Vagina (tissue), 2 donors: ENCODE measurements at places on chromosomes 3 and 15.

GRCh38 chr3:25074149-25074548, 353.9 kb upstream of the RARB start:
- no peak for DNase-seq

- no peak for DNase-seq
Observed at GRCh38 chr3:50850639-50851511, 176.1 kb downstream of the DOCK3 start.

- DNase-seq: no peak
Observed at GRCh38 chr3:122536632-122537001, 21.9 kb upstream of the KPNA1 start.

- no peak for DNase-seq
Observed at GRCh38 chr15:39575180-39575579, 5.7 kb upstream of the THBS1 start.

- DNase-seq: no peak
Observed at GRCh38 chr3:147462856-147463255, 53.7 kb downstream of the ZIC1 start.

DNA sequence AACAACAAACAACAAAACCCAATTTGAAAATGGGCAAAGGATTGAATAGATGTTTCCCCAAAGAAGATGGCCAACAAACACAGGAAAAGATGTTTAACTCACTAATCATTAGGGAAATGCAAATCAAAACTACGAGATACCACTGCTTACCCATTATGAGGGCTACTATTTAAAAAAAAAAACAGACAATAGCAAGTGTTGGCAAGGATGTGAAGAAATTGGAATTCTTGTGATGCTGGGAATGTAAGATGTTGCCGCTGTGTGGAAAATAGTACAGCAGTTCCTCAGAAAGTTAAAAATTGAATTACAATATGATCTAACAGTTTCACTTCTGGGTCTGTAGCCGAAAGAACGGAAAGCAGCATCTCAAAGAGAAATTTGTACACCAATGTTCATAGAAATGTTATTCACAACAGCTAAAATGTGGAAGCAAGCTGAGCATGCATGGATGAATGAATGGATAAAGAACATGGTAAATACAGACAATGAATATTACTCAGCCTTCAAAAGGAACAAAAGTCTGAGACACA, 121.9 kb downstream of the CHSY1 start:
- DNase-seq: no peak

DNA sequence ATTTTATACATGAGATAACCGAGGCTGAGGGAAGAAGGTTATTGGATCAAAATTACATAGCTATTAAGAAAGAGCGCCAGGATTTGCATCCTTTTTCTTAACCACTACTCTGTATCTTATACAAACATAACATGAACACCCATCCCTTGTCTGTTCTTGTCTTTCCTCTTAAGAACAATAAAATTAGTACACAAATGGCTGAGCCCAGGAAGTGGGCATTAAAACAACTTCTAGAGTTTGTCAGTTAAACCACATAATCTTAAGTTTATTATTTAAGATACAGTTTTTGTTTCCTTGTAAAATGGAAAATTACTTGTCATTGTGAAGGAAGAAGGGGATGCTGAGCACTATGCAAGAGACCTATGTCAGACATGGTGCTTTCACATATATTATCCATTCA, 48.9 kb upstream of the PPIB start:
- no peak for DNase-seq

DNA sequence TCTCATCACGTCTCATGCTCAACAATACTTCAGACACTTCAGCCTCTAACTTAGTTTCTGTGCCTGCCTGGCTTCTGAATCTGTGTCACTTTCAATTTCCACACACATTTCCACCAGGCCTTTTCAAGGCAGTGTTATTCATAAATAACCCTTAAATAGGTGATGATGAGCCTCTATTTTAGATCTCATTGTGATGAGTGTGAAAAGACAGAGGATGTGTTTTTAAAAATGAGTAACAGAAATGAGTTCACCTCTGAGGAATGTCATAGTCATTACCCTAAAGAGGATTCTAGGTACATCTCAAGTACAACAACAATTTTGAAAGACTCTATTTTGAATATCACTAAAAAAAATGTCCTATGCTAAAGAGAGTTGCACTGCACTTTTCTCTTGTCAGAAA, 64.6 kb downstream of the STAC start:
- DNase-seq: no peak

GRCh38 chr15:83320844-83321243, 36.4 kb upstream of the BNC1 start:
- no peak for DNase-seq

GRCh38 chr15:31590609-31591008, 264.0 kb downstream of the KLF13 start:
- no peak for DNase-seq

DNA sequence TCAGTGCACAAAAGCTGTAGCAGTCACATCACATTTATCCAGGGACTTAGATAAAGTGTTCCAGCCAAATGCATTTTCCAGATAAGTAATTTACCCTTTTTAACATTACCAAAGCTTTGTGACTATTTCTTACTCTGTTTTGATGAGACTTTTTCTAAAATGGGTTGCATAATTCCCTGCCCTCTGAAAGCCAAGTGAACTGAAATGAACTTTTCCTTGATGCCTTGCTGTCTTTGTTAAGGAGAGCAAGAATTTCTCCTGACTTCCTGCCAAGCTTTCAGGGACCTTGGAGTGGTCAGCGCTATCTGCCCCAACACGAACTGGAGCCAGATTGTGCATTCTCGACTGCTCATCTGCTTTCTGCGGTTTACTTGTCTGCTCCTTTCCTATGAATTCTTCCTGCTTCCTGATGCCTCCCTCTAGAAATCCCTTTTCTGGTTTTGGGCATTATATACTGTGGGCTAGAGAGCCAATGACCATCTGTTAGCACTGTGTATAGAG, 34.8 kb downstream of the EIF4E3 start:
- no peak for DNase-seq

DNA sequence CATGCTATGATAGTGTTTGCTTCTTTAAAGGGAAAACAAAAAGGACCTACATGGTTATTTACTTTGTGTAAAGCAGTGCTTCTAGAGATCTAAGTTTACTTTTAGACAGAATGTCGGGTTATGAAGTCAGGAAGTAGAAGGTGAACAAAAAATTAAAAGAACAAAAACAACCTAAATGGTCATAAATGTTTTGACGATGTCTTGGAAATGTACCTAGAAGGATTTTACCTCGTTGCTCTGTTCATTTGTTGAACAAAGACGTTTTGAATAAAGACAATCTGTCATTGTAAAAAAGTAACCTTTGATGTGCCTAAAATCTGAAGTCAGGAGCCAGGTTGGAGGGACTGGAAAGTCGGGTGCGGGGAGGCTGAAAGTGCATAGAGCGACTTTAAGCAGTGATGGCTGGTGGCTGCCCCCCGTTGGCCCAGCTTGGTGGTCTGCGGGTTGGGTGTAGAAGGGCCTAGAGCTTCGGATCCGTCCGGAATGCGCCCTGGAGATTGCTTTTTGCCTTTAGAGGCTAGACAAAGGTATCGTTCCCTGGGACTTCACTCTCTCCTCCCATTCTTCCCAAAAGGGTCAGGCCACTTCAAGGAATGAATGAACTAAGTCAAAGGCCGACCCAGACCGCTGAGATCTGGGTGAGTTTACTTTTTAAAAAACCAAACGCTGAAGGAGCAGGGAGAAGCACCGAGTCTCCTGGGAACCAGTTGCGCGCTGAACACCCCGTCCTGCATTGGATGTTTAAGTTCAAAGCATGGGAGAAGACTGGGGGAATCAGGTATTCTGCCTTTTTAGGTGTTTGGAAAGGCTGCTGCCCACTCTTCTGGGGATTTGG, 2.1 kb downstream of the SOX14 start:
- DNase-seq: no peak

GRCh38 chr3:3665961-3666640, 133.1 kb upstream of the LRRN1 start:
- no peak for DNase-seq

- DNase-seq: no peak
Observed at GRCh38 chr3:98793971-98794370, 30.8 kb downstream of the ST3GAL6 start.

- no peak for DNase-seq
Observed at GRCh38 chr15:65888981-65889380, 19.7 kb downstream of the RAB11A start.

DNA sequence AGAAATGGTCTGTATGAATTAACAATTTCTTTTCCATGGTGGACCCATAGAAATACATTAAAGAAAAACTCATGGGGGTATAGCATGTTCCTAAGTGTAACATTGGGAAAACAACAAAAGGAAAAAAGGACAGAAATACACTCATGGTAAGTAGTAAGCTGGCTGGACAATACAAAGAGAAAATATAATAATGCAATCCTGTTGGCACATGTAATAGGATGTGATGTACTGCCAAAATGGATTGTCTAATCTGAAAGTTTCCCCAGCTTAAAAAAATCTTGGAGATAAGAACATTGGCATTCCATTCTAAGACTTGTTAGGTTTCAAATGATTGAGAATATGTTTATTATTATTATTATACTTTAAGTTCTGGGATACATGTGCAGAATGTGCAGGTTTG, 128.1 kb downstream of the MBNL1 start:
- DNase-seq: no peak

DNA sequence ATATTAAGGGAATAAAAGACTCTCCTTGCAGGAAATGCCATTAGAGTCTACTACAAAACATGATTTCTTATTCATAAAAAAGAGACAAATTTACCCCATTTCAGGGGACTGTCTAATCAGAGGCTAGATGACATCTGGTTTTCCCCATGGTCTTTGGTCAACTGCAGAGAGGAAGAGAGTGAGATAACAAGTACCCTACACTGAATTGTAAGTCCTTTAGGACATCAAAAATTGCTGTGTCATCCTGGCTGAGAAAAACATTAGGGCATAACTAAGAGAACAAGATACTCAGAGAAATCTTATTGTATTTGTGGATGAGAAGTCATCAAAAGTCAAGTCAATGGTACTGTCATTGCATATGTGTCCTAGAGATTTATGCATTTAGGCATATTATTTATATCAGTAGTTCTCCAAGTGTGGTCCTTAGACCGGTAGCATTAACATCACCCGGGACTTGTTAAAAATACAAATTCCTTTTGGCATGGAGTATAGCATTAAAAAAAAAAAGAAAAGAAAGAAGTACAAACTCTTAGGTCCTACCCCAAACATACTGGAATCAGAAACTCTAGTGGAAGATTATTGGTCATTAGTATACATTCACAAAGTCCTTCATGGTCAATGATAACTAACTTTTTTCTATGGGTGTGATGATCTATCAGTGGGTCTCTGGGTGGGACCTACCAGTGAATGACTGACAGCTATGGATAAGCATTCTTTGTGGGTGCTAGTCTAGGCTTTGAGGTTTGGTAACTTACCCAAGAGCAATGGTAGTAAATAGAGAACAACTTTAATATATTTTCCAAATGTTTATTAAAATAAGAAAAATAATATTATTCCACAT, 29.0 kb upstream of the TBC1D5 start:
- DNase-seq: no peak

- DNase-seq: no peak
Observed at GRCh38 chr3:105584003-105584790, 217.5 kb downstream of the ALCAM start.

DNA sequence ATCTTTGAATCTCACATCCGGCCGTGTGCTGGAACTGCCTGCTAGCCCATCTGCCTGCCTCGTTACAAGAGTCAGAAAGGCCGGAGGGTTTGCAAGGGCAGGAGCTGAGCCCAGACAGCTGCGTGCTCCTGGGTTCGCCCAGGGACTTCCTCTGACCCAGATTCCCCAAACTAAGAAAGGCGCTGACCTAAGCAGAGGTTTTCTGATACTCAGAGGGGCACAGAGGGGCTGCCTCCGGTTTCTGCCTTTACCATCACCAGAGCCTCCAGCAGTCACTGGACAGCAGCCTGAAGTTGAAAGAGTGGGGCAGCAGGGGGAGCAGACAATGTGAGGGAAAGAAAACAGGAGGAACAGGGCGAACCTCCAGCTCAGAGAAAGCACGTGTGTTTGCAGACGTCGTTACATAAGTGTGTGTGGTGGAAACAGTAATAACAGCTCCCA, 33.4 kb upstream of the RAD18 start:
- DNase-seq: no peak

- no peak for DNase-seq
Observed at GRCh38 chr15:91793771-91794170, 59.7 kb upstream of the SLCO3A1 start.
